A549 (cell line): ENCODE measurements at places on chromosomes 1 and 21.

DNA sequence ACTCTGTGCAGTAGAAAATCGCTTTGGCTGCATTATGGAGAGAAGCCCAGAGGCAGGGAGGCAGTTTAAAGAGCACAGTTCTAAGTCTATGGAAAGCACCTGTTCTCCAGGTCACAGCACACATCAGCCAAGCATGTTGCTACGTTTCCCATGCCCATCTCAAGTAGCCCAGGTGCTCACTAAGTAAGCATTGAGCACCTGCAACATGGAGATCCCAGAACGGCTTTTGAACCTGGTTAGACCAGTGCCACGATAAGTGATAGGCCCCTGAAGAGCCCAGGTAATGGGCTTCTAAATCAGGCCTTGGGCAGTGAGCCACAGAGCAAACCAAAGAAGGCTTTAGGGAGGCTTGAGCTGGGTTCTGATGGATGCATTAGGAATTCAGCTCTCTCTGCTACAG is 186.2 kb downstream of the C1orf94 start:
- no peak for DNase-seq

DNA sequence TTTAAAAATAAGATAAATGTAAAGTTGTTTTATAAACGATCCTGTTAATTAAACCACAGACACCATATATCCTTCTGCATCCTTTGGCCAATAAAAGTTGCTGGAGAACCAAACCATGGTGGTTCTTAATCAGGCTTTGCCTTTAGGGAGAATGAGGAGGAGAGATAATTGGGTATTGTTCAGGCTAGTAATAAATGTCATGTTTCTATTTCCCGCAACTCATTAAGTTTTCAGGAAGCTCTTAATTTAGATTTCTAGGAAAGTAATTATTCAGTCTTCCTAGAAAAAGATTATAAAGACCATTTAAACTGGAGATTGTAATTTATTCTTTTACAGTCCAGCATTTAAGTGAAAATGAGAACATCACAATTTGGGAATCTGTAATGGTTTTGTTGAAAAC is 34.5 kb downstream of the RAB4A start:
- no peak for DNase-seq

- peak; percentile 90 for DNase-seq
Observed at GRCh38 chr1:153565529-153566374, at the start of gene S100A2. TSS of gene S100A2 (minus strand) at chr1:153565844. CDS start at chr1:153563877, 1,967 bp downstream.

DNA sequence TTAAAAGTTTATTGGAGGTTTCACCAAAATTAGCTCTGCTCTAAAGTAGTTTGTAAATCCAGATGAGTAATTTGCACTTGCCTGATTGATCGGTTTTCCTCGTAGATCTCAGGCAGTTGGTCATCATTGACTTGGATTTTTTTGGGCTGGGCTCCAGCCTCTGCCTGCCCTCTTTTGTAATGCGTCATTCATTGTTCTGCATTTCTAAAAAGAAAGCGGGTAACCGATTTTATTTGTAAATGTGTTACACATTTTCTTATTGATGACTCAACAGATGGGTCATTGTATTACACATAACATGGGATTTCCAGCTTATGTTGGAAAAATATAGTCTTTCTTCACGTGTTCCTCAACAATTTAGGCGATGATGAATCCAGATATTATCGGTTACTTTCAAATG is 5.5 kb downstream of the ETS2 start:
- no peak for DNase-seq

DNA sequence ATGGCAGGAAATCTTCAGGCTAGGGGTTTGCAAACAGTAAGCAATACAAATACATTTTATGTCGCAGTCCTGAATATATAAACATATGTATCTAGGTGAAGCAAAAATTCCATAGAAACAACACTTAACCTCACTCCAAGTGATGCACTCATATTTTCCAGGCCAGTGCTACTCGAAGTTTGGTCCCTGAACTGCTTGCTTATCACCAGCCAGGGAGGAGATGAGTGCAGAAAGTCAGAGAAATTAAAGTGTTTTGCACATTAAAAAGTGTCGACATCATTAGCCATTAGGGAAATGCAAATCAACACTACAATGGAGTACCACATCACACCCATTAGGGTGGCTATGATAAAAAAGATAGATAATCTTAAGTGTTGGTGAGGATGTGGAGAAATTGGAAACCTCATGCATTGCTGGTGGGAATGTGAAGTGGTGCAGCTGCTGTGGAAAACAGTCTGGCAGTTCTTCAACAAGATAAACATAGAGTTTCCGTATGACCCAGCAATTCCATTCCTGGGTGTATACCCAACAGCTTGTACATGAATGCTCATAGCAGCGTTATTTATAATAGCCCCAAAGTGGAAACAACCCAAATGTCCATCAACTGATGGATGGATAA is 70.5 kb upstream of the CSF1 start:
- DNase-seq = no peak

DNA sequence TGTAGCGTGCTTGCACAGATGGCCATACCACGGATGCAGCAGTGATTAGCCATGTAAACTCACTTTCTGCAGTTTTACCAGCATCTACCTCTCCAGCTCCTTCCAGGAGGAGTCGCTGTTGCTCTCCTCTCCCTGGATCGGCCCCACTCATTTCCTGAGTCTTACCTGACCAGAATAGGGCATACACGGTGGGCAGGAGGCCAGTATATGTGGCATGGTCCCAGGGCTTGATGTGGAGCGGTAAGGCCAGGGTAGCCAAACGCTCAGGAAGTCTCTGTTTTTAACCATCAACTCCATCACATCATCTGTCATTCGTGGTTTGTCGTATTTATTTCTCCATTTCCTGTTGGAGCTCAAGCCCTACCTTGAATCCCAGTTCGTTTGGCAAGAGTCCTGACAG is 163.4 kb upstream of the USP24 start:
- DNase-seq = no peak

DNA sequence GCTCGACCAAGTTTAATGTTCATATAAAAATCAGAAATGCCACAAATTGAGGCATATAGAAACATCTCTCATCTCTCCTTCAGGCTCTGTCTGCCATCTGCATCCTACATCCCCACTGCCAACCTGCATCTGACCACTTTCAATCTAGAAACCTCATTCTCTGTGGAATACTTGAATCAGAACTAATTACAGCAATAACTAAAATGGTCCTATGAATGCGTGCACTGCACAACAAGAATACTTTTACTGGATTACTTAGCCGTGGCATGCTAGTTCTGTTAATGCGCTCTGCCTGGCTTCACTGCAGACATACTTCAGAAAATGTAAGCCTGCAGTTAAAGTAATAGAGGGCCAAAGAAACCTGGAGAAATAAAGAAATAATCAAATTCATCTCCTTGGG is 89.8 kb upstream of the NR5A2 start:
- no peak for DNase-seq

GRCh38 chr1:58704616-58705021 is 4.8 kb upstream of the MYSM1 start:
- DNase-seq = no peak

DNA sequence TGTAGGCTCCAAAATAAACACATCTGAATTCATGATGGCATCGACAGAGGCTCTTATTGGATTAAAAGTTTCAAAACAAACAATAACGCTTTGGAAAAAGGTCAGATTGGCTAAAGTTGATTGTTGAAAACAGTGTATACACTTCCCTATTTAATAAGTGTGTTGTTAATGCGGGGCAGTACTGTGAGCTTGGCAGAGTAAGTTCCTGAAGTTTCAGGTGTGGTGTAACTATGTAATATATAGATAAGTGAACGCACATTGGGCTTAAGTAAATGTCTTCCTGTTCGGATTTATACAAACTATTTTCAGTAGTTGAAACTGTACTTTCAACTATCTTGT is 810 bp downstream of the ZBTB37 start:
- no peak for DNase-seq

- peak; percentile 42 for DNase-seq
Observed at GRCh38 chr1:103514920-103515503, 10.5 kb upstream of the RNPC3 start.

DNA sequence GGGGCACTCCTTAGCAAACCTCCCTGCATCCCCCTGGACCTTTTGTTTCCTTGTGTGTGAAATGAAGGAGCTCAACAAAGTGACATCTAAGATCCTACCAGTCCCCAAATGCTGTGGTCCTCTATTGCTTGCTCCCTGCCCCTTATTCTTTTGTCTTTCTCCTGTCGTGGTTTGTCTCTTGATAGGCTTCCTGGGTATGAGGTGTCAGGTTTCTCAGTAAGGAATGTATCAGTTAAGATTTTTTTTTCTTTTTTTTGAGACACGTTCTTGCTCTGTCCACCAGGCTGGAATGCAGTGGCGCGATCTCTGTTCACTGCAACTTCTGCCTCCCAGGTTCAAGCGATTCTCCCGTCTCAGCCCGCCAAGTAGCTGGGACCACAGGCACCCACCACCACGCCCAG is 16.8 kb downstream of the CNIH3 start:
- no peak for DNase-seq

DNA sequence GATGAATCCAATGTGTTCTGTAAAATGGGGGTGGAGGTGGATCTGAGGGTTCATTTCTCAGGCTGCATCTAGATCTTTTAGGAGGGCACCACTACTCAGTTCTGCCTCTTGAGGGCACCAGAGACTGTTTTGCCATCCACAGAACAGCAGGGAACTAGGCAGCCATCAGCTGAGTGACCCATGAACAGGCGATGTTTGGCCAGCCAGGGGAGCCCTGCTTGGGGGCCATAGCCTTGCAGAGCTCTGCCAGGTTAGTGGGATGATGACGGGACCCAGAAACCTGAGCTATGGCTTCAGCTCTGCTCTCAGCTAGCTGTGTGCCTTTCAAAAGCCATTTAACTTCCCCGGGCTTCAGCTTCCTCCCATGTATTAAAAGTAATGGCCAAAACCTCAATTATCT is 13.4 kb upstream of the NOS1AP start:
- peak; percentile 72 for DNase-seq

GRCh38 chr1:111778066-111778465 is 22.4 kb downstream of the DDX20 start:
- DNase-seq = no peak

- no peak for DNase-seq
Observed at GRCh38 chr1:118588566-118588965, 399.6 kb downstream of the TBX15 start.

DNA sequence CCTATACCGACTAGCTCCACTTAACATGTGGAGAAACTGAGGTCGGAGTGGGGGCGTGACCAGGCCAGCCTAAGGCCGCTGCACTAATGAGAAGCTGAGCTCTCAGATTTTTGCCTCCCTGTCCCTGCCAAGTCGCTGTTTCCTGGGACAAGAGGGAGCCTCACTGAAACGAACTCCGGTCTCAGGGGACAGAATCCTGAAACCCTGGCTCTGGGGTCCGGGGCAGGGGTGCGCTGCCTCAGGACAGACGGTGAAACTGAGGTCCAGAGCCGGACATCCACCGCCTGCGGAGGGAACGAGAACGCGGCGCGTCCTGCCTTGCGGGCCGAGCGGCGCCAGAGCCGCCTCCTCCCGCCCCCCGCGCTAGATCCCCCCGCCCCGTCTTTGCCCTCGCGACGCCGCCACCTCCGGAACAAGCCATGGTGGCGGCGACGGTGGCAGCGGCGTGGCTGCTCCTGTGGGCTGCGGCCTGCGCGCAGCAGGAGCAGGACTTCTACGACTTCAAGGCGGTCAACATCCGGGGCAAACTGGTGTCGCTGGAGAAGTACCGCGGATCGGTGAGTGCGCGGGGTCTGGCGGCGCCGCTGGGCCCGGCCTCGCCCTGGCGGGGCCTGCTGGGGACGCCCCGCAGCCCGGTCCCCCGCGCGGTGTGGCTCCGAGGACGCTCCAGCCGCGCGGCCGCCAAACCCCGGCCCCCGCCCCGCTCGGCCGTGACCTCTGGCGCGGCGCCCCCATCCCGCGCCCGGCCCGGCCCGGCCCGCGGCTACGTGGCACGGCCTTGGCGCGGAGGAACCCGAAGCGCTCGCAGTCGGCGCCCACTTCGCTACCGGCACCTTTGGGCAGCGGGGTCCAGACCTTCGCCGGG is at the start of gene GPX7:
GPX7 (plus strand) TSS at position 381 of the 865 bp plus-strand sequence; CDS start at position 420, 39 bp downstream.
- DNase-seq = no peak

- no peak for DNase-seq
Observed at GRCh38 chr21:20971296-20971921, 26.8 kb upstream of the NCAM2 start.

GRCh38 chr1:101820071-101820470 is 176.7 kb downstream of the OLFM3 start:
- peak; percentile 38 for DNase-seq

GRCh38 chr1:244874974-244875579 is 10.7 kb upstream of the HNRNPU start:
- no peak for DNase-seq

GRCh38 chr1:36224537-36225282 is 467 bp downstream of the THRAP3 start:
- DNase-seq = peak; percentile 85

GRCh38 chr21:16388911-16389560 is 659.3 kb downstream of the USP25 start:
- no peak for DNase-seq

GRCh38 chr1:81174811-81175476 is 625.8 kb upstream of the ADGRL2 start:
- no peak for DNase-seq

GRCh38 chr1:155104605-155105534 is 22.8 kb upstream of the EFNA1 start:
- DNase-seq = no peak

DNA sequence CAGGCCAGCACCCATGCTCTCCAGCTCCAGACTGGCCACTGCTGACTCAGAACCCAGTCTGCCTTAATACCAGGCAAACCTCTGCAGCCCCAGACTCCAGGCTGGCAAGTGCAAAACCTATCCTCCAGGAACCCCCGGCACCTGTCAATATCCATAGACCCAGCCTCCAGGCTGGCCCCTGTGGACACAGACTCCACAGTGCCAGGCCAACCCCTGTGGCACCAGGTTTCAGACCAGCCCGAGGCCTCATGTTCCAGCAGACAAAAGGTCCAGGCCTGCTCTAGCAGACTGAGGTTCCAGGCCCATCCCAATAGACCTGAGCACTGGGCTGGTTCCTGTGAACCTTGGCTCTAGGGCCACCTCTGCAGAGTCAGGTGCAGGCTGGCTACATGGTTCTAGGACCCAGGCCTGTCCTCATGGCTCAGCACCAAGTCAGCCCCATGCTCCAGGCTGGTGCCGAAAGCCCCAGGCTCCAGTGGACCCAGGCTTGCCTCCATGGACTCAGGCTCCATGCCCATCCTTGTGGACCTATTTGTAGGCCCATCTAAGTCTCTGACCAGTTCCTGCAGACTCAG is 118.2 kb downstream of the WDR3 start:
- DNase-seq = no peak

- DNase-seq = peak; percentile 82
Observed at GRCh38 chr1:6205849-6206519, at the start of gene RNF207. TSS of gene RNF207 (plus strand) at chr1:6206119. CDS start at chr1:6206536, 417 bp downstream.

- DNase-seq = no peak
Observed at GRCh38 chr1:14598498-14599182, at the start of gene KAZN. TSS of gene KAZN (plus strand) at chr1:14598685.

- no peak for DNase-seq
Observed at GRCh38 chr1:111648806-111649205, 29.2 kb downstream of the RAP1A start.

DNA sequence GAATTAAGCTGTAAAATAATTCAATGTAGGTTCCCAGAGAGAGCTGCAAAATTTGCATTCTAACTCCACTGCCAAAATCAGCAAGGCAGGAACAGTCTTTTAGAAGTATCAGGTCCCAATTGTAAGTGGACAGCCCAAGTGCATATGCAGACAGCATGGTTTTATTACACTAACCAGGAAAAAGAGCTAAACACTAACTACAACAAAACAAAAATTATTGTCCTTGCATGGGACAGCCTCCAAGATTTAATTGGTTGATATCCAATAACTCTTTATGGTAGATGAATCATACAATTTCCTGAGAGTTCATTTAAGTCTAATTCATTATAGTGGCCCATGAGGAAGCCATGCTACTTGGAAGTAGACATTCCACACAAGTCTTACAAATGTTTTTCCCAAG is 154.3 kb upstream of the ZNF648 start:
- DNase-seq = no peak

GRCh38 chr1:39165049-39165448 is 39.4 kb upstream of the MACF1 start:
- no peak for DNase-seq
